ENCODE measurements at places on chromosomes 2 and 18.

- no peak for DNase-seq
Observed at GRCh38 chr2:226115102-226115831, 684.4 kb downstream of the IRS1 start.

DNA sequence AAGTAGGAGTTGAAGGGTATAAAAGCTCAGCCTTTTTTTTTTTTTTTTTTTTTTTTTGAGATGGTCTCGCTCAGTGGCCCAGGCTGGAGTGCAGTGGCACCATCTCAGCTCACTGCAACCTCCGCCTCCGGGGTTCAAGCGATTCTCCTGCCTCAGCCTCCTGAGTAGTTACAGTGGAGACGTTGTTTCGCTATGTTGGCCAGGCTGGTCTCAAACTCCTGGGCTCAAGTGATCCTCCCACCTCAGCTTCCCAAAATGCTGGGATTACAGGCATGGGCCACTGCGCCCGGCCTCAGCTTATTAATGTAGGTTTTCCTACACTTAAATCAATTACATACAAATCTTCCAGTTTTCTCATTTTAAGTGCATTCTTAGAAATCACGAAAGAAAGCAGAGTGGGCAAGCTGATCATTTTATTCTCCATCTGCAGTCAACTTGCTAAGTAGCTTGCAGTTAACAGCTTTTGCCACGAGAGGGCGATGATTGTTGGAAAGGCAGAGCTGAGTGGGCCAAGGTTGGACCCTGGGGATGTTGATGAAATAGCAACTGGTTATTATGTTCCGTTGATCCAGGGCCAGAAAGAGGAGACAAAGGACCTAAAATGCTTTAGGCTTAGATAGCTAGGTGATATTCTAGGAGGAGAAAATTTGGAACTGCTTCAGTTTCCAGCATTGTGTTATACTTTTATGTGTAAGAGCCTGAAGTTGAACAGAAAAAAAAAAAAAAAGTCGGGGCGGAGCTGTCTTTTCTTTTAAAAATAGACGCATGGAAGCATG is 234.4 kb upstream of the EPAS1 start:
- DNase-seq: peak; percentile 35

GRCh38 chr2:109085912-109086742 is 42.9 kb upstream of the SH3RF3 start:
- no peak for DNase-seq

GRCh38 chr2:8622199-8622911 is 59.5 kb upstream of the ID2 start:
- DNase-seq: no peak

DNA sequence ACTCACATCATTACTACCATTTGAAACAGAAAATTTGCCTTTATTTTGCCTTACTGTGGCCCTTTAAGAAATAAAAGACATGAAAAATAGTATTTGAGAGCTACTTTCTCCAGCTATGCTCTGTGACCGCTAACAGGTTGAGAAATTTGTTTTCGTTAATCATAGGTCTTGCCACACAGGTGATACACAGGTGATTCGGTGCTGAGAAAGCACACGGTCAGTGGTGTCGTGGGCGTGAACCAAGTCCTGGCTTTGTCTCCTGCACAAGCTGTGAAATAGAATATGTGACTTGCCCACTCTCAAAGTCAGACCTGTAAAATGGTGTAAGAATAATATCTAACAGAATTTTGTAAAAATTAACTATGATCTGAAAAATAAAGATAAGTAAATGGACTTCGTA is 155.3 kb upstream of the SLC39A10 start:
- DNase-seq: no peak

DNA sequence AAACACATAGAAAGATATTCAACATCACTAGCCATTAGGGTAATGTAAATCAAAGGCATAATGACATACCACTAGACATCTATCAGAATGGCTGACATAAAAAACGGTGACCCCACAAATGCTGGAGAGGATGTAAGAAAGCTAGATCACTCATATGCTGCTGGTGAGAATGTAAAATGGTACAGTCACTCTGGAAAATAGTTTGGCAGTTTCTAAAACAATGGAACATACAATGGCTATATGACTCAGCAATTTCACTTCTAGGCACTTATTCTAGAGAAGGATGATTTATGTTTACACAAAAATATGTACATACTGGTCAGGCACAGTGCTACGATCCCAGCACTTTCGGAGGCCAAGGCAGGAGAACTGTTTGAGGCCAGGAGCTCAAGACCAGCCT is 87.3 kb downstream of the COLEC12 start:
- DNase-seq: no peak

DNA sequence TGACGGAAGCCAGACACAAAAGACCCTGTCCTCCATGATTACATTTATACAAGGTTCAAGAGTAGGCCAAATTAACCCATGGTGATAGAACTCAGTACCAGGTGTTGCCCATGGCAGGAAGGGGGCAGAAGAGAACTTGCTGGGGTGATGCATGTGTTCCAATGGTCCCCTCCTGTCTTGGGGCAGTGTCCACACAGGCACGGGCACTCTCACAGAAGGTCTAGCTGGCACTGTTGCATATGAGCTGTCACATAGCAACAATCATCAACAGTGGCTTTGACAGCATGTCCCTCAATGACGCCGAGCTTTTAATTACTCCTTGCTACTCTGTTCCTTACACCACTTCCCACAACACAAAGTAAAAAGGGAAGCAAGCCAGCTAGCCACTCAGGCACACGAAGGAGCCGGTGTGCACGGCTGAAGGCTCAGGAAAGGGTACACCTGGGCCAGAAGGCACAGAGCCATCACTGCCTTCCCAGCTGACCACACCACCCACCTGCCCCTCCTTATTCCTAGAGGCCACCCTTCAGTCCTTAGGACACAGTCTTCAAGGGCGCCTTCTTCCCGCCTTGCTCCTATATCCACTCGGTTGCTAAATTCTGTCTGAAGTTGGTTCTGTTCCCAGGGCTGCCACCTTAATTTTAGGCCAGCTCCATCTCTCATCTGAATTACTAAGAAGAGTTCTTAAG is 28.9 kb downstream of the RPL31 start:
- DNase-seq: no peak

- DNase-seq: no peak
Observed at GRCh38 chr18:75206452-75207309, 2.3 kb downstream of the PTGR3 start.

DNA sequence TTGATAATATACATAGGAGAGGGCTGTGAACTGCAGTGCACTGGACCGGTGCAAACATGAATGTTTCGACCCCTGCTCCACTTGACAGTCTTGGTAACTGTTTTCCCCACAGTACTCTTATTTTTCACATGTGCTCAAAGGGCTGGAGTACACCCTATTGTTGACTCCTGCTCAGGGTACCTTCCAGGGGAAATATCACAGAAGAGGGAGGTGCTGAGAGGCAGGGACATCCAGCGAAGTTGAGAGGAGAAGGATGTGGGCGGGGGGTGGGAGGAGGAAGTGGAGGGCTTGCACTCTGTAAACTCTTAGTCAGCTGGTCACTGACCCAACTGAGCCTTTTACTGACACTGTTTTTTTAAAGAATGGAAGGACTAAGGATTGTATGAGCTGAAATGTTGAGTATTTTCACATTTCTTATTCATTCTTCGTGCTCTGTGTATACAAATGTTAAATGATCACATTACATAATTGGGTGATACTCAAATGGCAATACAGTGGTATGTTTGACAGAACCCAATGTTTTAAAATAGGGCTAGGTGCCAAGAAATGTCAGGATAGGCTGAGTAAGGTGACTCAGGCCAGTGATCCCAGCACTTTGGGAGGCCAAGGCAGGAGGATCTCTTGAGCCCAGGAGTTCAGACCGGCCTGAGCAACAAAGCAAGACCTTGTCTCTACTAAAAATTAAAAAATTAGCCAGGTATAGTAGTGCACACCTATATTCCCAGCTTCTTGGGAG is 10.0 kb downstream of the INPP4A start:
- no peak for DNase-seq

- no peak for DNase-seq
Observed at GRCh38 chr2:182912518-182912915, 46.1 kb upstream of the FRZB start.

Data from GM19239 (cell line).